HFFc6 (cell line): ENCODE measurements at places on chromosomes 6 and 20. TPM values are rescaled to one million over a fixed set of nuclear protein-coding genes. Genes with fewer than 3 reads are reported as not detected.

GRCh38 chr6:133983099-133983939 is 30.3 kb downstream of the TBPL1 start:
- DNase-seq, result no peak

DNA sequence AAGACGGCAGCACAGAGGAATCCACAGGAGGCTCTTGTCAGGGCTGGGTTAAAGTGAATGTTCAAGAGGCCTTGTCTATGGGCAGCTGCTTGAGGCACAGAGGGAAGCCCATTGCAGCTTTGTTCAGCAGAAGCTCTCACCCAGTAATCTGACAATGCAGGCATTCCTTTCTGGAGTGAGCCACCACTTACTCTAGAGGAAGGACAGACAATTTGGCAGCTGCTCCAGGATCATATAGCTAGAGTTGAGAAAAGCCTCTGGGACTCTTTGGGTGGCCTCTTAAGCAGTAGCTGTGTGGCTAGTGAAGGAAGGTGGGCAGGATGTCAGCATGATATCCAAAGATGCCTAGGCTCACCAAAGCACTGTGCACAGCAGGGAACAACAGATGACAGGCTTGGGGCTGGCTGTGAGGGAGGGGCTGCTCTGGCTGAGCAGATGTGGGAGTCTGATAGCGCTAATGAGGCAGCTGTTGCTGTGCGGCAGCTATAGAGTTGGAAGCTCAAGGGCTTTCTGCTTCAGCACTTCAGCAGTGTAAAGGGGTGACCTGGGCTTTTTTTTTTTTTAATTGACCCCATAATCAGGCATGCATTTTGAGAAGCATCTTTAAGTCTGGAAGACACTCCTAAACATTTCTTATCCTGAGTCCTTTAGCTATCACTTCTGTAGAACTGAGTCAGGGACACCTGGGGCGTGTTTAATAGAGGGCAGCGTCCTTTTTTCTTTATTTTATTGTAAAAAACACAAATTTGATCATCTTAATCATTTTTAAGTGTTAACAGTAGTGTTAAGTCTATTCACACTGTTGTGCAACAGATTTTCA is 27.2 kb downstream of the CMTR1 start:
- DNase-seq, result no peak

ABT1 gene
- total RNA-seq, result 14.9 to 16.3 TPM (median 15.8 TPM) in 3 replicates

GRCh38 chr6:113857556-113858479 is 673 bp downstream of the MARCKS start:
- DNase-seq, result peak; percentile 7

CRISP3 gene
- total RNA-seq, result not detected in 3 replicates

EYA2 gene
- total RNA-seq, result 0.16 to 0.55 TPM in 2 of 3 replicates, not detected in the other

DNA sequence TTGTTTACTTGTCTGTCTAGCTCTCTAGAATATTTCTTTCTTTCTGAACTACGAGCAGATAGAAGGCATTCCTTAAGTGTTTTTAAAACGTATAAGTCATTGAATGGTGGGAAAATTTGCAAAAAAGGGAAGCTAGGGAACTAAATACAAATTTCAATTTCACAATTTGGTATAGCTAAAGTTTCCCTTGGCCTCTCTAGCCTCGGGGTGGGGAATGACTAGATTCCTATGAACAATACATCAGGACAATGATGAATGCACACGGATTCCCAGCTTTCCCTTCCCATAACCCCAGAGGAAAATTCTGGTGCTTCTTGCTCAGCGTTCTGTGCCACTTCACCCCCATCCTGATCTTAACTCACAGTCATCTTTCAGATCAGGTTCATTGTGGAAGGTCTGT is 113.3 kb upstream of the ASF1A start:
- no peak for DNase-seq

DNA sequence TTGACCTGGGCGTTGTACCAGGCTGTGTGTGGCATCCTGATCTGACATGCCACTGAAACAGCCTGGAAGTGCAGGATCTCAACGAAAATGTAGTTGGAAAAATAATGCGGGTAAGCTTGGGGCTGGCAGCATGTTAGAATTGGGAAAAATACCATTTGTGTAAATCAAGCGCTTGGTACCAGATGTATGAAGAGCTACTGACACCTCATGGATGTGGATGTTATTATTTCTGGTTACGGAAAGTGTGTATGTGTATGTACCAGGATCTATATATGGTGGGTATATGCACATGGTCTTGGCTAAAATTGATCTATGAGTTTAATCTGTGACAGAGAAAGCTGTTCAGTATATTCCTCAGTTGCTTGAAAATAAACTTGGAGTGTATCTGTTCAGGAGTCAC is 22.7 kb downstream of the HIVEP1 start:
- no peak for DNase-seq

GRCh38 chr6:26157251-26158075 is 70.2 kb downstream of the HFE start:
- DNase-seq, result peak; percentile 99
